ENCODE measurements at places on chromosomes 4 and X. TPM values are rescaled to one million over a fixed set of nuclear protein-coding genes. Genes with fewer than 3 reads are reported as not detected.

Gene F11
- total RNA-seq, result not detected

Gene PRRG3
- not detected for total RNA-seq

Gene GPRASP3
- total RNA-seq, result 4.4 TPM

Gene GRIA2
- total RNA-seq, result under 0.01 TPM

Gene CLDN2
- total RNA-seq, result not detected

Gene CTAG1B
- total RNA-seq, result not detected

Gene GLRA2
- total RNA-seq, result not detected

Gene SRPX2
- 8.3 TPM for total RNA-seq

Gene OPRPN
- total RNA-seq, result not detected

Gene SH3RF1
- 4.8 TPM for total RNA-seq

DNA sequence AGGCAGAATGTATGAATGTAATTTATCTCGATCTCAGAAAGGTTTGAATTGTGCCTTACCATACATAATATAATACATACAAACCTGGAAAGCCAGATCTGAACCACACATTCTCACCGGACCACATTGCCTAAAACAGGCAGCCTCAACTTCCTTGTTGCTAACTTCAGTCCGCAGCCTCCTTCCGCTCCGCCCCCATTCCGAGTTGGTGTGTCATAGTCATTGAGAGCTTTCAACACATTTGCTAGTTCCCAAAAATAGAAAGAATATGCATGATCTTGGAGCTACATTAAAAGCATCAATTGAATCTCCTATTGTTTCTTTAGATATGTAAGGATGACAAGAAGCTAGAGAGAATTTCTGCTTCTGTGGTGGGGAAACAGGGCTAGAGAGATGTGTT, 127.2 kb downstream of the ARHGEF9 start:
- peak; percentile 65 for DNase-seq

DNA sequence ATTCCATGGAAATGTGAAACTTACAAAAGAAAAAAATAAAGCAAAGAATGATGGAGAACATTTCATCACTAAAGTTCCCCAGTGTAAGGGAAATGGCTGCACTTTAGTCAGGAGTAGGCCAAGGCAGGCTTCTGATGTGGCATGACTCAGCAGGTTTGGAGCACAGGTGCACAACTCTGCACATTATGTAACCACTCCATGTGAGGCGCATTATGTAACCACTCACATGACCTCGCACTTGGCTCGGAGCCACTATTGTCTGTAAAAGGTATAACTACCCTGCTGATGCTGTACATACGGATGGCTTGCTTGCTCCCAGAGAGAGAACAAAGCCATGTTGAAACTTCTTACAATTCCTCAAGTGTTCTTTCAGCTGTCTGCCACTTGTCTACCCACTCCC, 727.6 kb downstream of the TRAM1L1 start:
- DNase-seq, result peak; percentile 61

DNA sequence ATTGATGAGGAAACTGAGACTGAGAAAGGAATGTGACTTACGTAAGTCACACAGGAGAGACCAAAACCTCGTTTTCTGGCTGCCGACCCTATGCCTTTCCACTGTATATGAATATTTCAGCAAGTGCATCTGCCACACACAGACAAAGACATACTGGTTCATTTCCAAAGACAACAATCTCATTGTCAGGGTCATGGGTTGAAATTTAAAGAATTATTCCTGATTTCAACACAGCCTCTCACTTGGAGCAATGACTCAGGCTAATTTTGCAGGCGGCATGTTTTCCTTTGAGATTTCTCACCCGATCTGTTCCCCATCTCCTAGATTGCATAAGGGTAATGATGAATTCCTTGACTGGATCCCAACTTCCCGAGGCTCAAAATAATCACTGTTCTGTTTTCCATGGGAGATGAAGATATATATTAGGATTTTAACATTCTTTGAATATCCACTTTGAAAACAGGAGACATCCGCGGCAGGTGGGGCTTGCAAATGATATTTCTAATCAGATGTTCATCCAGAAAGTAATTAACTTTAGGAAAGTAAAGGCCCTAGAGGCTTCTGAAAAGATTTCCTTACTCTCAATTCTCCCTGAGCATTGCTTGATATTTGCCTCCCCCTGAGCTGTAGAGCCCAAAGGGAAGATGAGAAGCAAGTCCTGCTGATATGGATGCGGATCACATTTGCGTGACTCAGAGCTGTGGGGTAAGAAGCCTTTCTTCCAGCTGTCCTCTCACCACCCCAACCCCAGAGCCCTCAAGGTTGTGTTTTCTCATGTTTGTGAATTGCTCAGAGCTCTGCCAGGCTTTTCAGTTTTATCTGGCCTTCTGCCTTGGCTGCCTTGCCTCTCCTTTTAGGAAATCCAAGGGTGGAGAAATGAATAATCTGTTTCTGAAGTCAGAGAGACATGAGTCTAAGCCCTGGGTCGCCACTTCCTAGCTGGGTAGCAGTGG, 361.1 kb upstream of the BOD1L1 start:
- peak; percentile 28 for DNase-seq

- DNase-seq, result no peak
Observed at GRCh38 chrX:30930143-30930542, 41.1 kb upstream of the TAB3 start.

GRCh38 chr4:161577579-161578301, 586.1 kb downstream of the FSTL5 start:
- DNase-seq, result peak; percentile 67

- peak; percentile 47 for DNase-seq
Observed at GRCh38 chrX:103730147-103730795, 19.6 kb downstream of the TMEM31 start.

- no peak for DNase-seq
Observed at GRCh38 chr4:81804849-81805248, 333.1 kb upstream of the RASGEF1B start.

GRCh38 chr4:11182586-11183355, 245.9 kb downstream of the HS3ST1 start:
- DNase-seq, result no peak

DNA sequence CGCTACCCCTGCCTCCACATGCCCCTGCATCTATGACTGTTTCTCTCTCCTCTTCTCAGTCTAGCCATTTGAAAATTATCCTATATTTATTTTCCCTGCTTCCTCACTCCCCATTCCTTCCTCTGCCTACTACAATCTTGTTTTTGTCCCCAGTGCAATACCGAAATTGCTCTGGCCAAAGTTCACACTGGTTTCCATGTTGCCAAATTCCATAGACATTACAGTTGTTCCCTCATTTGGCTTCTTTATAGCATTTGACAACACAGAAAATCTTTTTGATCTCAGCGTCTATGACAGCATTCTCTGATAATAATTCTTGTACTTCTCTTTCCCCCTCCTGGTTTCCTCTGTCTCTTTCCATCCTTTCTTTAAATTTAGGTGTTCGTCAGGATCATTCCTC, 99.4 kb downstream of the GPR82 start:
- no peak for DNase-seq

- DNase-seq, result no peak
Observed at GRCh38 chr4:99054428-99054994, 34.1 kb downstream of the ADH5 start.

GRCh38 chrX:115229337-115230003, 4.4 kb downstream of the LRCH2 start:
- peak; percentile 95 for DNase-seq

GRCh38 chr4:97015301-97015700, 1128.0 kb downstream of the STPG2 start:
- no peak for DNase-seq

DNA sequence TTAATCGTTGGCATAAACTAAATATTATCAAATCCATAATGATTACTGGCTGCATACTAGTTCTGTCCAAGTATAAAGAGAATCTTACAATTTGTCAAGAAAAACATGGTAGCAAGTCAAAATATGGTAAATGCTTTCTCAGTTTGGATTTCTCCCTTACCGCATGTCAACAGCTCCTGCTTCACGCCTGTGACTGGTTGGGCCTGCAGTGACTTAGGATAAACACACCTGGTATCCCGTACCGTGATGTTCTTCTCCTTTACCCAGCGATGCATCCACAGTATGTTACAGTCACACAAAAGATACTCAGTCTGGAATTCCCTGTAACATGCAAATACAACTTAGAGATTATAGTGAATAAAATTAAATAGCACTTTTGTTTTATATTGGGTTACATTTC, 71.1 kb downstream of the ADGRA3 start:
- DNase-seq, result no peak

DNA sequence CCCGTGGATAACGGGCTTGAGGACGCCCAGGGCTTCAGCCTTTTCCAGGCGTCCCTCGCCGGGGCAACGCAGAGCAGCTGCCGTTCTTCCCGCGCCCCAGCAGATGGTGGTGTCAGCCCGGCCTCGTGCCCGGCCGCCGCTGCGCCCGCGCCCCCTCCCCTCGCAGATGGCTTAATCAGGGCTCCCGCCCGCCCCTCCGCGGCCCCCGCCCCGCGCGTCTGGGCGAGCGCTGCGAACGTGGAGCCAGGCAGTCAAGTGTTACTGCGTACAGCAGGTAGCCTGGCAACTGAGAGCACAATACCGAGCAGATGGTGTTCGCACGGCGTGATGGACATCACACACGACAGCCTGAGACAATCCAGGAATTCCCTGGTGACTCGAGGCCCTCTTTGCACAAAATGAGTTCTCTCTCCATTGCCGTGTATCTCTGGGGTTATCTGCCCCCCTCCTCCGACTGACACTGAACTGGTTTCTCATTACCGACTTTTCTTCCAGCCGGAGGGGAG, 69.3 kb downstream of the MGST2 start:
- peak; percentile 95 for DNase-seq

- DNase-seq, result no peak
Observed at GRCh38 chr4:138796761-138797160, 218.8 kb upstream of the NOCT start.

DNA sequence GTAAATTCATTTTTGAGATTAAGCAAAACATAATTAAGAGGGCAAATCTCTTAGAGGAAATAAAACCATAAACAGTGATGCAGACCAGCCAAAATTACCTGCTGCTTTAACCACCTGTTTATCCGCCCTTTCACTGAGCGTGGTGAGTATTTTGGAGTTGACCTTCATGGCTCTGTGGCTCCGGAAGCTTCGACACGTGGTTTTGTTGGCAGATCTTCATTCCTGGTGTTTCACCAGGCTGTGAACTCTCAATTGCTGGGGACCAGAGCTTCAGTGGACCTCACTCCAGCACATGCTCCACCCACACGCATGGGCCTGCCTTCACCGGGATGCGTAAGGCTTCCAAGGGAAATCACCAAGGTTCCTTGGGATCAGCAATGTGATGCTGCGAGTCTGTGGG, 83.8 kb downstream of the FHDC1 start:
- DNase-seq, result no peak

DNA sequence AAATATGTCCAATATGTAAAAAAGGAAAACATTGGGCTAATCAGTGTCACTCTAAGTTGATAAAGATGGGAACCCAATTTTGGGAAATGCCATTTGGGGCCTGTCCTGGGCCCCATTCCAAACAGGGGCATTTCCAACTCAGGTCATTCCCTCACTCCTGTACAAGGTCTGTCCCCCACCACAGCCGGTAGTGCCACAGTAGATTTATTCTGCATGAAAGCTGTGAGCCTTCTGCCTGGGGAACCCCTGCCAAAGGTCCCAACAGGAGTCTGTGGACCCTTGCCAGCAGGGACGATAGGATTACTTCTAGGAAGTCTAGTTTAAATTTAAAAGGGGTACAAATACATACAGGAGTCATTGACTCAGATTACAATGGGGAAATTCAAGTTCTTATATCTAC, 317.6 kb upstream of the GNPDA2 start:
- DNase-seq, result no peak

Measured in lung microvascular endothelial cell (primary cell).